LHCN-M2 (cell line): ENCODE measurements at places on chromosomes 11 and 22.
A peak's percentile ranks its signal among the peaks of the same experiment; 100 is the strongest.

DNA sequence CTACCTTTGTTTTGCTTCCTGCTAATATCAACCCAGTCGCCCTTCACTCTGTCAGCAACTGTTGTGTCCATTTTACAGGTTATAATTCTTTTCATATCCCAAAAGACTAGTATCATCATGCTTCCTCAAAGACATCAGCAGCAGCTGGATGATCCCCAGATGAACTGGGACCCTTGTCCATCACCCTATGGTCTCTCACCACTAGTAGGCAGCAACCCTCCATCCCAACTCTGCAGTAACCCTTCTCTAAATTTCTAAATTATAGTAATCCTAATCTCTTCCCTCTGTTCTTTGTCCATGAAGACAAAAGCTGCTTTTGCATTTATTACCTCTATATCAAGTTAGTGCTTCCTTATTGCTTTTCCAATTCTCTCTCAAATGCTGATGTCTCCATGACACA is 1025.8 kb downstream of the FAM181B start:
- no peak for DNase-seq

DNA sequence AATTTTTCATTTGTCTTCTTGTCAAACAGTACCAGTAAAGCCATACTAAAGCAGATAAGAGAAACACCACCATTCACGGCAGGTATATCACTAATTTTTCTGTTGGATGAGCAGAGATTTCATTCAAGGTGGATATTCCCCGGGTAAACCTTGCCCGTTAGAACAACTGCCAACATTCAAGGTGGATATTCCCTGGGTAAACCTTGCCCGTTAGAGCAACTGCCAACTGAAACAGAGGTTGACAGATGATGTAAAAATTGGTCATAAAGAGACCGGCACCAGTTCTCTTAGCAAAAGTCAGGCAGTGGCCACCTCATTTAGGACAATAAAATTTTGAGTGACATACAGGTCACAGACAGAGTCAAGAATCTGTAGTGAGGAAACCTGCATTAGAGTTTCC is 423.4 kb upstream of the SYN3 start:
- no peak for DNase-seq

- DNase-seq, result no peak
Measured at GRCh38 chr11:125376117-125376516, 119.9 kb downstream of the FEZ1 start.

DNA sequence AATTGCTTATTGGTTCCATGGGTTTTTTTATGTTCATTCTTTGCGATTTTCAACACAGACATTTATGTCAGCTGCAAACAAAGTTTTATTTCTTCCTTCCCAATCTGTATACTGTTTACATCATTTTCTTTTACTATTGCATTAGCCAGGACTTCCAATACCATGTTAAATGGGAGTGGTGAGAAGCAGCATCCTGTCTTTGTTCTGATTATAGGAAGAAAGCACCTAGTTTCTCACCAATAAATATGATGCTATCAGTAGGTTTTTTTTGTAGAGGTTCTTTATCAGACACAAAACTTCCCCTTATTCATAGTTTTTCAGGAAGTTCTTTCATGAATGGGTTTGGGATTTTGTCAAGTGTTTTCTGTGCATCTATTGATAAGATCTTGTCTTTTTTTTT is 28.0 kb upstream of the OR8B8 start:
- no peak for DNase-seq

DNA sequence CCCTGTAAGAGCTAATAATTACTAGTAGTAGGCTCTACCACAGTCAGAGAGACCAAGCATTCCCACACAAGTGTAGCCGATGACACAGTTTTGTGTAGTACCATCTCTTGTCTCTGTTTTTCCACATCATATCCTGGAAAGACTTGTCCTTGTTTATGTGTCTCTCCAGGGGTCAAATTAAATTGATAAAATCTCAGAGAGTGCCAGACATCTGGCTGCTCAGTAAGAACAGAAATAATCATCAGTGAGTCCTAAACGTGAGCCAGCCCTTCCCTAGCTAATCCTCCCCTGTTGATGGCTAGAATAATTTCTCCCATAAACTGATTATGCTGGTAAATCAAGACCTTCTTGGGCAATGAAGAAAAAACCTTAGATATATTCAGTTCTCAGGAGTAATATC is 111.4 kb upstream of the GRAMD1B start:
- no peak for DNase-seq

- no peak for DNase-seq
Measured at GRCh38 chr22:38727123-38727522, 21.4 kb downstream of the GTPBP1 start.

- DNase-seq, result peak; percentile 84
Measured at GRCh38 chr22:41603873-41604332, 14.3 kb upstream of the PMM1 start.
